ENCODE measurements at places on chromosomes 4 and X.

- DNase-seq, result no peak
These were observed 2.1 kb downstream of the PDS5A start for GRCh38 chr4:39975488-39976089.

- no peak for DNase-seq
These were observed 59.2 kb upstream of the LEF1 start for GRCh38 chr4:108227923-108228322.

DNA sequence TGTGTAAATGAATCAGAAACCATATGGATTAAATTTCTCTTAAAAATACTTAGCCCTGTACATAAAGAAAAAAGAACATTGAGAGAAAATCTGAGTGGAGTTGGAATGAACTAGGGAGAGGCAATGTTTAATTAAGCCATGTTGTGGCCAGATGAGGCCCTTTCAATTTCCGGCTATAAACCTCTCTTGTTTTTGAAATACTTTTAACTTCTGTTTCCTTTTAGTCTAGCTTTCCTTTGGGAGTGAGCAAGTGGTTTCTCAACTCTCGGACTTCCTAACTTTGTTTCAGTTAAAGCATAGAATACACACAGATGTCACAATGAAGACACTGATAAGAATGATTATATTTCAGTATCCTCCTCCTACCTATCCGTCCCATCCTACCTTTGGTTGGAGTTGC, 197.2 kb downstream of the ARHGAP24 start:
- DNase-seq, result no peak

DNA sequence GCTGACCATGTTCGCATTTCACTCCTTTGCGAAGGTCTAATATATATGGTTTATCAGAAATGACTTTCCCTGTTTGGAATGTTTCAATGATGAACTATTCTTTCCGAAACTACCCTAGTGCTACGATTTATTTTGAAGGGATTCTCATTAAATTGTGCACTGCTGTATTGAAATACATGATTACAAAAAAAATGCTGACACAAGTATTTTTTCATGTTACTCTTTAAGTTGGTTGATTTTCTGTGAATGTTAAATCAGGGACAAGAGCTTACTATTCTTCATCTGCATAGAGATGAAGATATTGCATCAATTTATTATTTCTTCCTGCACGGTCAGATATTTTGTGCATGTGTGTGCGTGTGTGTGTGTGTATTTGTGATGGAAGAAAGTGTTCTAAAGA, 731.5 kb upstream of the AGA start:
- no peak for DNase-seq

GRCh38 chr4:55507612-55508011, 39.1 kb downstream of the CLOCK start:
- DNase-seq, result no peak

- no peak for DNase-seq
These were observed 46.0 kb upstream of the TMPRSS11E start for GRCh38 chr4:68401231-68401630.

- no peak for DNase-seq
These were observed 86.6 kb downstream of the HUWE1 start for GRCh38 chrX:53599781-53600396.

DNA sequence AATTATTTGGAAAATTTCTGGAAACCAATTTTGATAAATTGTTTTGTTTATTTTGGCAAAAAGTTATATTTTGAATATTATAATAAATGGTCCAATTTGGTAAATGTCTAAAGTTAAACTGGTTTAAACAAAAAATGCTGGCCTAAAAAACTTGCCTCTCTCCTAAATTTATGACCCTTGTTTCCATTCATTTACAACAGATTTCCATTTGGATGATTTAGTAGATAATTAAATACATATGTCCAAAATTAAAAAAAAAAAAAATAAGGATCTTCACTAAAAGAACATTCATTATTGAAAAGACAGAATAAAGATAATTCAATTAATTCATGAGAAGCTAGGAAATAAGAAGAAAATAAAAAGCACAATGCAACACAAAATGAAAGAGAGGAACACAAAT, 449.5 kb downstream of the SPRY1 start:
- no peak for DNase-seq

- DNase-seq, result no peak
These were observed 24.8 kb downstream of the IL13RA1 start for GRCh38 chrX:118751950-118752783.

- no peak for DNase-seq
These were observed 1.3 kb downstream of the CAMK2D start for GRCh38 chr4:113760094-113760794.

DNA sequence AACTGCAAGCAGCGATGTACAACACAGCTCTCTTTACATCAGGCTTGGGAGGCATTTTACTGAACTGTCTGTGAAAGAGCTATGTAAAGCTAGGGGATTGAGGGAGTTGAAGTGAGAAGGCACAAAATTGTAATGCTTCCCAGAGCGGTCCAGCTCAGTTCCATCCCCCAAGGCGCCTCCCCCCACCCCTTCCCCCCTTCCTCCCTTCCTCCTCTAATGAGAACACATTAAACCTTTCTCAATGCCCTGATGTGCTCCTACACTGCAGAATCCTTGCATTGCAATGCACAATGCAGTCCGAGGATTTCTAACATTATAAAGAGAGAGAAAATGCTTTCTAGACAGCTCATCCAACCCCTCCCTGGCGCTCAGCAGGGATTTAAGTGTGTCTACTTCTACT, 73.9 kb downstream of the CXXC4 start:
- no peak for DNase-seq

GRCh38 chr4:113555868-113556267, 205.7 kb downstream of the CAMK2D start:
- no peak for DNase-seq

GRCh38 chr4:159757499-159757898, 654.6 kb downstream of the RAPGEF2 start:
- DNase-seq, result no peak

- no peak for DNase-seq
These were observed 33.5 kb downstream of the NYX start for GRCh38 chrX:41480508-41481260.

GRCh38 chr4:158209825-158210807, at the start of gene TMEM144:
TSS of gene TMEM144 (plus strand) at chr4:158210486. CDS start at chr4:158212668, 2,182 bp downstream.
- DNase-seq, result peak; percentile 82

- DNase-seq, result no peak
These were observed 15.0 kb downstream of the BST1 start for GRCh38 chr4:15717657-15718416.

DNA sequence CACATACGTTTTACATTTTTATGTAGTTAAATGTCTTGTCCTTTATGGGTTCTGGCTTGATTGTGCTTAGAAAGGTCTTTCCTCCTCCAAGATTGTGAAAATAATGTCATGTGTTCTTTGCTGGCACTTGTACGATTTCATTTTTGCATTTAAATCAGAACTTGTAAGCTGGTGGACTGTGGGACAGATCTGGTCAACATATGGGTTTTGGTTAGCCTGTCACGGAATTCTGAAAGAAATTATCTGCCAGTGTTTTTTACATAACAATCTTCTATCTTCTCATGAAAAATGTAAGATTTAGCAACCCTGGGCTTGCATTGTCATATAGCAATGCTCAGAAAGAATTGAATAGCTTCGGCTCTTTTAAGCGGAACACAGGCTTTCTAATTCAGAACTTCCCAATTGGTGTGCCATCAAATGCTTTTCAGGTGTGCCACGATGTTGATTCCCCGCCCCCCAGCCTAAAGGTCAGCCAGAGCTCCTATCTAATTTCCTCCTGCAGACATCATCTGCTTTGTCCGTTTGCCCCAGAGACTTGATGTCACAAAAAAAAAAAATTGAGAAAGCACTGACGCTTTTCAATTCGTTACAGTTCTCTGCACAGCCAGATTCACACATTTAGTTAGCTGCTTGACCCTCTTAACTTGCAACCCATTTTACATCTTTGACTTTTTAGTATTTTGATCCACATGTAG, 16.2 kb downstream of the AFF1 start:
- no peak for DNase-seq

GRCh38 chr4:74435296-74435695, 9.6 kb upstream of the AREG start:
- DNase-seq, result no peak

DNA sequence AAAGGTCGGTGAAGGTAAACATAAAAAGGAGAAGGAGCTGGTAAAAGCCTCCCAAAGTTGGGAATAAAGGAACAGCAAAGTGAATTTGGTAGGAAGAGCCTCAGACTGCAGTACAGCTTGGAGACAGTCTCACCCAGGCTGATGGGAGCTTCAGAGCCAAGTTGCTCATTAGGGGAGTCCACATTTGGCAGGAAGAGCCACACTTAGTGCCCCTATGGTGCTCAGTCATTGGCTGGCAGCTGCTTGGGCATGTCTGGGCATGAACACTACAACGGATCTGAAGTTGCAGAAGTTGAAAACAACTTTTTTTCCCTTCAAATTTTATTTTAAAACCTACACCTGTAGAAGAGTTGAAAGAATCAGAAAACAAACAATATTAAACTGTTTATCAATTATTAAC, 2497.3 kb downstream of the ARAP2 start:
- DNase-seq, result no peak

GRCh38 chr4:136873555-136873954, 658.7 kb downstream of the PCDH18 start:
- no peak for DNase-seq

DNA sequence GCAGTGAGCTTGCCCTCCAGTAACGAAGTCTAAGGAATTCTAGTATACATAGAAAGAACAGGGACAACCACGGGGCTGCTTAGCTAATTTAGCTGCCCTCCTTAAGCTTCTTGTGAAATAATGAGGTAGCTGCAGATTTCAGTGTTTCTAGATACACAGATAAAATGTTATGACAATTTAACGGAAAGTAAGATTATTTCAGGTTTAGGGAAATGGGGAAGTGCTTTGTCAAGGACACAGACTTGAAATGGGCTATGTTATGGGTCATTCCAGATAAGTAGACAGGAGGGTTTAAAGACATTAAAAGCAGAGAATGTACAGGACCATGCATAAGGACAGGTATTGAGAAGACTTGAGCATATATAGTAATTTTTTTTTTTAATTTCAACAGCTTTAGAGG, 34.2 kb upstream of the ZNF518B start:
- no peak for DNase-seq

GRCh38 chr4:109131559-109131958, 170.9 kb downstream of the COL25A1 start:
- DNase-seq, result no peak

GRCh38 chrX:149222040-149222439, 283.1 kb downstream of the IDS start:
- DNase-seq, result no peak

GRCh38 chr4:106615961-106616360, 247.4 kb upstream of the GIMD1 start:
- DNase-seq, result no peak

DNA sequence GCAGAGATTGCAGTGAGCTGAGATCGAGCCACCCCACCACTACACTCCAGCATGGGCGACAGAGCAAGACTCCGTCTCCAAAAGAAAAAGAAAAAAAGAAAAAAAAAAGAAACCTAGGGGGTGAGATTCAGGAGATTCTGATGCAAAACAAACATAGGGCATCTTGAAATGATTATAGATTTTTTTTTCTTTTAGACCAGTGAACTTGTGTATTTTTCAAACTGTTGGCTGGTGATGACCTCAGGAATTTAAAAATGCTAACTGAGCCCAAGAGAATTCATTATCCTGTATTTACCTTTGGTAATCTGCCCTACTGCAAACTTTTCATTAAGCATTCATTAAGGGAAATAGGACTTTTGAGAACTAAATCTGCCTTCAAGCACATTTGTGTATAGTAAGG, 20.6 kb downstream of the ATP10D start:
- no peak for DNase-seq
